ENCODE measurements at places on chromosomes 3 and 15. TPM values are rescaled to one million over a fixed set of nuclear protein-coding genes. Genes with fewer than 3 reads are reported as not detected.

DNA sequence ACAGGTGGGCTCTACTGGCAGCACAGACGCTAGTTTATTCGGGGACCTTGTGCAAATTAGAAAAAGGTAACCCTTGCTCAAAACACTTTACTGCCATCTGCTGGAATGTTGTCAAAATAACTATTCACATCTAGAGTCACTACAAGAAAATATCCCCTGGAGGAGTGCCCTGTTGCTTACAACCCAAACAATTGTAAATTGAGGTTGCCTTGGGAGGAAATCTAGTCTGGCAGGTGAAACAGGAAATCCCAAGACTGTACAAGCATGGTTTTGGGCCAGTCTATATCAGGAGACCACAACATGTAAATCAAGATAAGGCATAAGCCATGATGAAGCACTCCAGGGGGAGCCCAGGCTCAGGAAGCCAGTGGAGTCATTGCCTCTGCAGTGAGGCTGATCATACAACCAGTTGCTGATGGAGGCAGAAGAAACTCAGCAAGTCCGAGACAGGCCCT lies 136.8 kb upstream of the ACP3 start:
- no peak for DNase-seq
- H3K4me3 ChIP-seq: no peak overlapping the region
- H3K27ac ChIP-seq: no peak overlapping the region
- H3K4me1 ChIP-seq: no peaks in the 10 kb centered on the region
- H3K27me3 ChIP-seq: no peaks in the 10 kb centered on the region

DNA sequence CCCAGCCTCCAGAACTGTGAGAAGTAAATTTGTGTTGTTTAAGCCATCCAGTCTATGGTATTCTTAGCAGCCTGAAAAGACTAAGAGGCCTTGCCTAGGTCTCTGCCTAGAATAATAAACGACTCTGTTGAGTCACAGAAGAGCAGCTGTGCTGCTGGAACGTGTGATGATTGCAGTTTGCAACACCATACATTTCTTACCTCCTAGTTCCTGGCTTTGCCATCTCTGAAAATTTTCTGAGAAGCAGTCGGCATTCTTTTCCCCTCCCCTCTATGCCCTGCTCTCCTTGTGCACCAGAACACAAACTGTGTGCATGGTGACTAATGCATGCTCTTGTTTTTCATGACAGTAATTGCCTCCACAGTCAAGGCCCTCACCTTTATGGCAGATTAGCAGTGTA lies 301.3 kb downstream of the IL20RB start:
- no peak overlapping the region for H3K27ac ChIP-seq
- DNase-seq: no peak
- H3K36me3 ChIP-seq: no peaks in the 10 kb centered on the region
- H3K4me3 ChIP-seq: no peak overlapping the region
- H3K4me1 ChIP-seq: no peaks in the 10 kb centered on the region

GRCh38 chr15:80175436-80175835 lies 22.6 kb downstream of the FAH start:
- no peak overlapping the region for H3K27ac ChIP-seq
- H3K4me1 ChIP-seq: no peaks in the 10 kb centered on the region
- no peak for DNase-seq
- no peaks in the 10 kb centered on the region for H3K27me3 ChIP-seq

DNA sequence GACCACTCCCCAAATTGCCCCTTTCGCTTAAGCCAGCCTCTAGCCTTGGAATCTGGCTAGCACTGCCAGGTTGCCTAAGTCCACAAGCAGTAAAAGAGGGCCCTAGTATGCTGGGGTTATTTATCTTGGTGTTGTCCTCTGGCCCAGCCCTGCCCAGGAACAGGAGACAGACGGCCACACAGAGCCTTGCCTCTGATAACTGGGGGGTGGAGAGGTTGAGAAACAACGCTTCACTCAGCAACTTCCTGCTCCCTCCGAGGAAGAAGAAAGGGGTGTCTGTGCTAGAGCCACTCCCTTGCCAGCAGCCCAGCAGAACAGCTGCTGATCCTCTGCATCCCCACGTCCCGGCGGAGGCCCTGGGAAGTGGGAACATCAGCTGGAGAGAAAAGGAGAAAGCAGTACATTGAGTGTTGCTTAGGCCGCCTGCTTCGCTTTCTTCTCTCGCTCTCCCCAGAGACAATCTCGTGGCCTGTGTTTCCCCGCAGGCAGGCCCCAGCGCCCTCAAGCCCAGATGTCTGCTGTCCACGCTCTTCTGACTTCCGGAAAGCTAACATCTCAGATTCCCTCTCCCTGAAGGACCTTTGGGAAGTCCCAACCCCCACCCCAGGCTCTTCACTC lies 22.6 kb upstream of the C3orf70 start:
- no peak for DNase-seq
- no peak overlapping the region for H3K27ac ChIP-seq

- peaks cover 4% of the 10 kb centered on the region for H3K4me1 ChIP-seq
- no peaks in the 10 kb centered on the region for H3K36me3 ChIP-seq
- H3K27ac ChIP-seq: no peak within 1 kb of the TSS
- H3K27me3 ChIP-seq: no peaks in the 10 kb centered on the region
These were observed at the start of gene REC114 for GRCh38 chr15:73442968-73443367. REC114 (plus strand) TSS chr15:73443164; CDS start chr15:73443186, 22 bp downstream.

DNA sequence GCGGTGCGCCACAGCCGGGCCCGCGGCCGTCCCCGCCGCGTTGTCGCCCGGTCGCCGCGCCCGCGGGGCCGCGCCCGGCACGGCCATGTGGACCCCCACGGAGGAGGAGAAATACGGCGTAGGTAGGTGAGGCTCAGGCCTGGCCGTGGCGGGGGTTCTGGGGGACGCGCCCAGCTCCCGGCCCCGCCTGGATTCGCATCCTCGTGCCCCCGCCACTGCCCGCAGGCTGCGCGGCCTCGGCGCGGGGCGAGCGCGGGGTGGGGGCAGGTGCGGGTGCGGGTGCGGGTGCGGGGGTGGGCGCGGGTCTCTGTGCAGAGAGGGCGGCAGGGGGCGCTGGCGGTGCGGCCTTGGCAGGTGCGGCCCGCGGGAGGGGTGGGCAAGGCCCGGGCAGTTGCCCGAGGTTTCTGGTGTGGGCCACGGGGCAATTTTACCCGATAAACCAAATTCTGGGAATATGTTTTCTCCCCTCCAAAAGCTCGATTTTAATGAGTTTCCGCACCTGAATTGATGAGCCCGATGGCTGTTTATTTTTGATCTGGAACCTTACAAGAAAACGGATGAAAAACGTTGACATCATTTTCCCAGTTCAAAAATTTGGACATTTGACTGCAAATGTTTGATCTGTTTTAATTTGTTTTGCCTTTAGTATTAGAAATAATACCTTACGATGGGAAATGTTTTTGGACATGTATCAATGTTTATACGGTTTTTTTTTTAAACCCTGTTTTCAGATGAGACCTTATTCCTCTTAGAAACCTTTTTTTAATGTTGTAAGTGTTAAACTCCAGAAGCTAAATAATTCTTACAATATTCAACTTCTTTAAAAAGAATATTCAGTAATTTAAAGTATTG lies 678 bp downstream of the DOCK3 start:
- no peak overlapping the region for H3K4me3 ChIP-seq
- peaks cover 7% of the 10 kb centered on the region for H3K4me1 ChIP-seq
- no peaks in the 10 kb centered on the region for H3K36me3 ChIP-seq
- DNase-seq: peak; percentile 62
- peaks cover 24% of the 10 kb centered on the region for H3K27me3 ChIP-seq

CXCR6 gene
- total RNA-seq: 0.95 TPM

CPNE9 gene
- total RNA-seq: 0.49 TPM

VPS33B gene
- 19.8 TPM for total RNA-seq

CX3CR1 gene
- 405 TPM for total RNA-seq

KNG1 gene
- not detected for total RNA-seq

LRRIQ4 gene
- total RNA-seq: not detected

TMEM108 gene
- not detected for total RNA-seq

LCTL gene
- not detected for total RNA-seq

FBXW12 gene
- total RNA-seq: not detected

SEMA5B gene
- 0.23 TPM for total RNA-seq

STARD9 gene
- 20.1 TPM for total RNA-seq

Data from natural killer cell (primary cell).